Mesothelial cell of epicardium (in vitro differentiated cells): ENCODE measurements at places on chromosomes 2 and 18. TPM values are rescaled to one million over a fixed set of nuclear protein-coding genes. Genes with fewer than 3 reads are reported as not detected.

DNA sequence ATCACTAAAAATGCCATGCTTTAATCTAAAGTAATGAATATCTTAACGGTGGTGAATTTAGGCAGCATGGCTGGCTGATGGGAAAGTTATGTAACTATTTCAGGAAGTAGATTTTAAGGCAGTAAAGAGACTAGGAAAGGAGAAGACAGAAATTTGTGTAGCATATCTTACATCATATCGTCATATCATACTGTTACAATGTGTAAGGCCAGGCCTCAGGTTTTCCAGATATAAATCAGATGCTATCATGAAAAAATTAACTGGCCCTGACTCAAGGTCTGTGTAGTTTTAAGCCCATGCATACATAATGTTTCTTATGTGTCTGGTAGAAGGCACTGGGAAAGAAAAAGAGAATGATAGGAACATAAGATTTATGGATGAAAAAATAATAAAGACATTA is 8.9 kb upstream of the FAP start:
- DNase-seq, result no peak

- DNase-seq, result no peak
Observed at GRCh38 chr18:23526501-23527063, 23.3 kb downstream of the RMC1 start.

Gene STON1
- total RNA-seq, result 35.0 to 36.5 TPM (median 35.8 TPM) in 3 replicates

Gene IL36A
- total RNA-seq, result not detected in 3 replicates

DNA sequence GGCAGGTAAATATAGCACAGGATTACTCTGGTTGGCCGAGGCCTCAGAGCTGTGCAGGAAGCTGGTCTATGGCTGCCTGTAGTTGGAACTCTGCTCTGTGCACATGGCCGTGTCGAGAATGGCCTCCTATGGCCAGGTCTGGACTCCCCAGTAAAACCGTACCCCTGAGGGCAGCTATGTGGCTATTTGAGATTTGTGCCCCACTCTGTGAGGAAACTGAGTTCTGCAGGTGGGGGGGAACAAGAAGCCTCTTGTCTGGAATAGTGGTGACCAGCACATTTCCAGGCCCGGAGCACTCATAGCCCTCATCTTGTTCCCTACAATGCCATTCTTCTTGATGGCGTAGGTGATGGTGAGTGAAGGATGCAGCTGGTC is 15.0 kb upstream of the TEX51 start:
- no peak for DNase-seq

DNA sequence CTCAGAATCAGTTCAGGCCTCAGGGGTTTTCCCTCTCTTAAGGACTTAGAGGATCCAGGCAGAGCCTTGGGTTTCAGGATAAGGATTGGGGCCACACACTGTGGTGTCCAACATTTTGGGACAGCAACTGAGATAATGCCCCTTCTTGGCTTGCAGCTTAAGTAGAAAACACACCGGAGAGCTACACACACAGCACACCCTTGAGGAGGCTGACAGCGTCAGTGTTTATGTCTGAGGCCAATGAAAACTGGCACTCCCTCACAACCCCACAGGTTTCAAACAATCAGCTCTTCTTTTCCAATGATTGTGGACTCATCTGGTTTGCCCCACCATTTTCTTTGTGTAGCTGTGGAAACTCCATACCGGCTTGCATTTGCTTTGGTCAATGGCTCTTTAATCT is 257.7 kb downstream of the CDCA7 start:
- no peak for DNase-seq

Gene FAM161A
- total RNA-seq, result 9.3 to 10.8 TPM (median 9.5 TPM) in 3 replicates

DNA sequence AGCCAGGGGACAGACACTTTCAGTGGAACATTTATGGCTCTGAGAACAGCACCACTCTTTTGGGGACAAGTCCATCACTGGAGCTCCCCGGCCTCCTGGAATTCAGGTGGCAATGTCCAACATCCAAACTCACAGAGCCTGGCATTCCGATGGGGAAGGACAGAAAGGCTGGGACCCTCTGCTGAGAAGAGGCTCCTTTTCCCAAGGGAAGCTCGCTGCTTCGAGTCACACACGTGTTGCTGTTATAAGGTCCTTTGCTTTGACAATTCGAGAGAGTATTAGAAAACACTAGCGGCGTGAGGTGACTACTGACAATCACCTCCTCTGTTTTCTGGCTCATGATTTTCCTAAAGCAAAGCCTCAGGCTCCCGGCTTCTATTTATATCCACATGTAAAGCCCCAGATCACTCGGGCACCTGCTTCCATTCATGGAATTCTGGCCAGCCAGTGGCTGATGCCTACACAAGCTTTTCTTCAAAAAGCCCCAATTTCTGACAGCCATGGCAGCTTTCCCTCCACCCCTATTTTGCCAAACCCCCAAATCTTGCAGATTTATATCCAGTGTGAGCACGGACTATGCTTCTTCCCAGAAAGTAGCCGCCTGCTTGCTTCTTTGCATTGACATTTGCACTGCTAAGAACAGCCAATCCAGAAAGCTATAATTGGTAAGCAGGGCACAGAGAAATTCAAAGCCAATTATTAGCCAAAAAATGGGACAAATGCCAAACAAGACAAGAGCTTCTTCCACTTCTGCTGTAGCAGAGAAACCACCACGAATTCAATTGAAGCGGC is 67.3 kb downstream of the NDUFA10 start:
- DNase-seq, result no peak

GRCh38 chr2:58479535-58480140 is 238.5 kb upstream of the FANCL start:
- no peak for DNase-seq

- DNase-seq, result no peak
Observed at GRCh38 chr2:156800065-156800653, 364.0 kb downstream of the GPD2 start.

- DNase-seq, result no peak
Observed at GRCh38 chr2:30095402-30095801, 51.4 kb upstream of the YPEL5 start.

Gene LAMA3
- 6.1 to 7.4 TPM (median 6.7 TPM) in 3 replicates for total RNA-seq

Gene TCF7L1
- total RNA-seq, result 44.4 to 48.3 TPM (median 45.7 TPM) in 3 replicates

- DNase-seq, result no peak
Observed at GRCh38 chr2:111675419-111676194, 208.4 kb downstream of the ANAPC1 start.

- DNase-seq, result no peak
Observed at GRCh38 chr2:9423922-9424272, 443 bp downstream of the CPSF3 start.

Gene CDK15
- total RNA-seq, result 6.8 to 7.3 TPM (median 7.2 TPM) in 3 replicates

DNA sequence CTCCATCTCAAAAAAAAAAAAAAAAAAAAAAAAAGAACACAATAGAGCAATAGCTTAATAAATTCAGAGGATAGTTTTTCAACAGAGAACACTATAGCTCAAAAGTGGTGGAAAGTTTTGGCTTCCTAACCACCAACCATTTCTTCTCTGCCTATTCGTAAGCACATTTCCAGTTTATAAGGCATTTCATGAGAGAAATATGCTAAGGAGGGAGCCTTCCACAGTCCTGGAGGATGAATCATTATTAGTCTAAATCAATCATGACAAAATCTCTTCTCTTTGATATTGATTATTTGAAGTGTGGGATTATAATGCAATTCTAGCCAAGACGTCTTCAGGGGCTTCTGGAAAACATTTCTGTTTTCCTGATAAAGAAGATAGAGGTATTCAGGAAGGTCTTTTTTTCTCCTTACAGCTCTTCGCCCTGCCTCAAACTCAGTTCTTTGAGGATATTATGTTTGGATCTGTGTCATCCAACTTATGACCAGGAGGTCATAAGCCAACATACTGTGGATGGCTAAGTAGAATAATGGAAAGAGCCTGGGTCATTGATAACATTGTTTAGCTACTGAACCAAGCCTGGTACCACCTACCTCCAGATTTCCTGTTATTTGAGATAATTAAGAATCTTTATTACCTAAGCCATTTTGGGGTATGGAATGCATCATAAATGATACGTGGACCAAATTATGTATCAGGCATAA is 207.3 kb downstream of the TRIB2 start:
- DNase-seq, result no peak

- no peak for DNase-seq
Observed at GRCh38 chr2:207164006-207164831, 1.5 kb downstream of the KLF7 start.

DNA sequence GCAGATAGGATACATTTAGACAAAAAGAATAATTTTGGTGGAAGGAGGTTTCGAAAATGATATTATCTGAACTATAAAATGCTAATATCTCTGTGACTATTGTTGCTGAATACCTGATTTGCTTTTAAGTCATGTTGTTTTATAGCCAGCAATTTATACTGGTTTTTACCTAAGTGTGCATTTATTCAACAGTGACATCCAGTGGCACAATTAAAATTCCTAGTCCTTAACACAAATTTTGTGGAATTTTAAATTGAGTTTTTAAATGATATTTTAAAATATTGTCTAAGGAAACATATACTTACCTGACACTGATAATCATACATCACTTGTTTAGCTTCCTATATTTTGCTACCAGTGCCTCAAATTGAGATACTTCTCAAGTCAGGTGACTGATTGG is 144.8 kb downstream of the ARHGAP28 start:
- no peak for DNase-seq

Gene ERMN
- not detected in 3 replicates for total RNA-seq

DNA sequence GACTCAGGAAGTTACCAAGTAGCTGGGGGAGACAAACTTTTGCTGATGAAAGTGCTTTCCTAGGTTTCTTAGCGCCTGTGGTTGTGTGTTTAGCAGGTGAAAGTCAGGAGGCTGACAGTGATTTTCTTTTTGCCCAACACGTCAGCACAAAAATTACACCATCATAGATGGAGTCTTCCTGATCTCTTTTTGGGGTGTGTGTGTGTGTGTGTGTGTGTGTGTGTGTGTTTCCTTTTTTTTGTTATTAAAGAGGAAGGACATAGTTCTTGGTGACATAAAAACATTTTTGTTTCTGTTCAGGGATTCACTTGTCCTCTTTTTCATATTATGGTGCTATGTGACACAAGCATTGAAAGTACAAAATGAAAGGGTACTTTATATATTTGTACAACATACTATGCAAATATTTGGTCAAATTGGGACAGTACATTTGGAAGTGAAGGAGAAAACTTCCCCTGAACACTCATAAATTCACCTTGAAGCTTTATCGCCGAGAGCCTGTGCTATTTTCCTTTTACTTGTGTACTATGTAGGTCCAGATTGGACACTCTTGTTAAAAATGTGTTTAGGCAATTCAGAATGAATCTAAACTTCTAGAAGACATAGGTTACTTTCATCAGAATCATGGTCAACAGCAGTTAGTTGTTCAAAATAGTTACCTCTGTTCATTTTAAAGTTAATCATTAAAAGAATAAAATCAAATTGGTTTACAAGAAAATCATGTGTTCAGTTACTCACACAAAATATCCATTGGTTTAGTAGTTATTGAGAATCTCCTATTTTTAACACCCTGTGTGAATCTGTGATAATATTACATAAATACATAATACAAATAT is 491.9 kb downstream of the IRS1 start:
- no peak for DNase-seq

Gene ALS2
- 36.1 to 40.8 TPM (median 36.5 TPM) in 3 replicates for total RNA-seq

Gene IL1F10
- not detected in 3 replicates for total RNA-seq

Gene MTHFD2
- total RNA-seq, result 35.3 to 39.1 TPM (median 37.9 TPM) in 3 replicates

Gene FTCDNL1
- total RNA-seq, result 1.5 to 2.1 TPM (median 1.5 TPM) in 3 replicates

DNA sequence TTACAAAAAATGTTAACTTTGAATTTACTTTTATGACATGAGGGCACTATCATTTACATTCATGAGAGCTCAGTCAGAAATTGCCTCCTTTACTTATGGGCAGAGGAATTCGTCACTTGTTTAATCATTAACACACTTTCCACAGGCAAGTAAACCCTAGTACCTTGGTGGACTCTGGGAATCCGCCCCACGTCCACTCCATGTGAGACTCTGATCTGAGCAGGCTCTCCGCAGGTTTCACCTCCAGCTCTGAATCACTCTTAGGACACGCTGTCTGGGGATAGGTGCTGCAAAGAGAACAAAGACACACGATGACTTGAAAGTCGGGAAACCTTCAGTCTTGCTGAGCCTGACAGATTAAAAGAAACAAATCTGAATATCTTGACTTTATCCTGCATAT is 73.6 kb downstream of the LPIN2 start:
- DNase-seq, result no peak

DNA sequence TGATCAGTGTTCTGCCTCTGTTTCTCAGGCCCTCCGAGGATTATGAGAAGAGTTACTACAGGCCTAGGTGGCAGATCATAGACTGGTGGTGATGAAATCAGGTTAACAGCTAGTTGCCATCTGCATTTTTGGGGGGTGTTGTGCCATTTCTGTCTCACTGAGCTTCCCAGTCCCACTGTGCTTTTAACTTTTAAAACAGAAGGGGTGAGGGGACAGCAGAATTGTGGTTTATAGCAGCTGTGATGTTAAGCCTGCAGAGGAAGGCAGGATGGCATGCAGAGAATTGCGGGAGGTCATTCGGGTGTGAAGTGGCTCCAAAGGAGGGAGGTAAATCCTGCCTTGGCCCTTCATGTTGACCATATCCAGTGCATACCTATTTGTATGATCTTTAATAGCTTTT is 5.0 kb downstream of the CAB39 start:
- DNase-seq, result no peak

Gene SGPP2
- 0.23 to 0.42 TPM (median 0.25 TPM) in 3 replicates for total RNA-seq

DNA sequence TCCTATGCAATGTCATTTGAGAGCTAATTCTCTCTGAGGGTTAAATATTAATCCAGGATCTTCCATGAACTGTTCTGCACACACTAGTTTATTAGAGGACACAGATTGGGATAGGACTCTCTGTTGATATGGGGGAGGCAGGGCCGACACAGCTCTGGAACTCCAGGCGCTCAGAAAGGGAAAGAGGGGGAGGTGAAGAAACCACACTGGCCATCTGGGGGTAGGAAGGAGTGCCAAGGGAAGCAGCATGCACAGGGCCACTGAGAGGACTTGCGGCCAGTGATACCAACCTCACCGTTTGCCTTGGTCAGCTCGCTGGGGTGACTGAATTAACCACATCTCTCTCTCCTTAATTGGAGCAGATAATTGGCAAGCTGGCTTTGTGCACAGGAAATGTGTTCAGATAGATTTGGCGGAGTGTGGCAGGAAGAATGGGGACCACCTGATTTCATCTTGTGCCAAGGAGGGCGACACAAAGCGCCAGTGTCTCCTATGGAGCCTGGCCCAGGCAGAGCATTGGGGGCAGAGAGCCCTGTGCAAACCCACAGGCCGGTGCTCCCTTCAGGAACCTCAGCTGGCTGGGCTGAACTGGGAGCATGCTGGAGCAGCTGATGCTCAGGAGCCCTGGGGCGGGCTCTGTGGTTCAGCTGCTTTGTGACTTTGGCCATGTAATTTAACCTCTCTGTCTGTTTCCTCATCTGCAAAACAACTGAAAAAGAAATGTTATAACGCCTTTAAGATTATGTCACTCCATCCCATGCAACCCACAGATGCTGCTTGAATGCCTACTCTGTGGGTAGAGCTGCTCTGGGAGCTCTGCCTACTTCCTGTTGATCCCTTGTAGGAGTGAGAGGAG is 114.7 kb upstream of the STON1 start:
- no peak for DNase-seq
